Naive thymus-derived CD8-positive, alpha-beta T cell (primary cell): ENCODE measurements at places on chromosomes 1 and 21. TPM values are rescaled to one million over a fixed set of nuclear protein-coding genes. Genes with fewer than 3 reads are reported as not detected.

DNA sequence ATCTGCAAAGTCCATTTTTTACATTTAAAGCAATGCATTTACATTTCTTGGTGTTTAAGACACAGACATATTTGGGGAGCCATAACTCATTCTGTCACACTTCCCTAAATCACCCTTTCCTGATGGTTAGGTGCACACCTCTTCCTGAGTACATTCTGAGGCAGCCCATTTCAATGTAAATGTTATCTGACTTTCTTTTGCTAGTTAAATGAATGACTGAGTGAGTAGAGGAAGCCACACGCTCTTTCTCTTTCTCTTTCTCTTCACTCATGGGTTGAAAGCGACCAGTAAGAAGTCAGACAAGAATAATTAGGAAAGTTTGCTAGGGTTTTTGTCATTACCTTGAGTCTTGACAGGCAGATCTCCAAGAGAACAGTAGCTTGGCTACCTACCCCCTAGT is 143.1 kb downstream of the S1PR1 start:
- DNase-seq: no peak

- peak; percentile 46 for DNase-seq
Measured at GRCh38 chr1:17494114-17494729, 45.3 kb upstream of the ARHGEF10L start.

GRCh38 chr1:18828224-18828623 is 31.2 kb downstream of the TAS1R2 start:
- DNase-seq: no peak

DNA sequence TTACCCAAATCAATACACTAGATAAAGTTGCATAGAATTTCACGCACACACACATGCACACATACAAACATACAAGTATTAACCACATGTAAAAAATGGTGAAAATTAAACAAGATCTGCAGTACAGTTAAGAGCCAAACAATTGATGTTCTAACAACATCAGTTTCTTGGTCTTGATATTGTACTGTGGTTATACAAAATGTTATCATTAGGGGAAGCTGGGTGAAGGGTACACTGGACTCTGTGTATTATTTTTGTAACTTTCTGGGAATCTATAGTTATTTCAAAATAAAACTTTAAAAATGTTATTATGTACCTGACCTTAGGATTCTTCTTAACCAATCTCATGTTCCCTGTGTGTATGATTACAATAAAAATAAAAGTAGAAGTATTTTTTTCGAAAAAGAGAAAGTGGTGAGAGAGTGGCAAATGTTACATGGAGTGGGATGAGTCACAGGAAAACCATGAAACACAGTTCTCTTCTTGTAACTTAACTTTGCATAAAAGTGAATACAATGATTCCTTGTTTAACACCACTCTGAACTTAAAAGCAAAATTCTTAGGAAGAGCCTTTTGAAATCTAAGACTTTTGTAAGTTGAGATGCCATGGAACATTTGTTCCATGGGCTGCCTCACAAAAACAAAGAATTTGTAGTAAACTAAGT is 101.6 kb upstream of the RUNX1 start:
- DNase-seq: no peak

DNA sequence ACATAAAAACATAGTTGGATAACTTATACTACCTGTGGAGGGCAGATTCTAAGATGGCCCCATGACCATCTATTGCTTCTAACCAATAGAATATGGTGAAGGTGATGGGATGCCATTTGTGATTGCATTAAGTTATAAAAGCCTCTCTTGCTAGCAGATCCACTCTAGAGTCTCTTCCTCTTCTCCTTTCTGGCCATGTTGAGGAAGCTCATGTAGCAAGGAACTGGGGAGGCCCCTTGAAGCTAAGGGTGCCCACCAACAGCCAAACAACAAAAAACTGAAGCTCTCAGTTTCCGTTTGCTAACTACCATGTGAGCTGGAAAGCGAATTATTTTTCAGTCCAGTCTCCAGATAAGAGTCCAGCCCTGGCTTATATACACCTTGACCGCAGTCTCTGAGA is 16.0 kb upstream of the AGO1 start:
- no peak for DNase-seq

- DNase-seq: no peak
Measured at GRCh38 chr1:5239911-5240310, 585.5 kb downstream of the AJAP1 start.

DNA sequence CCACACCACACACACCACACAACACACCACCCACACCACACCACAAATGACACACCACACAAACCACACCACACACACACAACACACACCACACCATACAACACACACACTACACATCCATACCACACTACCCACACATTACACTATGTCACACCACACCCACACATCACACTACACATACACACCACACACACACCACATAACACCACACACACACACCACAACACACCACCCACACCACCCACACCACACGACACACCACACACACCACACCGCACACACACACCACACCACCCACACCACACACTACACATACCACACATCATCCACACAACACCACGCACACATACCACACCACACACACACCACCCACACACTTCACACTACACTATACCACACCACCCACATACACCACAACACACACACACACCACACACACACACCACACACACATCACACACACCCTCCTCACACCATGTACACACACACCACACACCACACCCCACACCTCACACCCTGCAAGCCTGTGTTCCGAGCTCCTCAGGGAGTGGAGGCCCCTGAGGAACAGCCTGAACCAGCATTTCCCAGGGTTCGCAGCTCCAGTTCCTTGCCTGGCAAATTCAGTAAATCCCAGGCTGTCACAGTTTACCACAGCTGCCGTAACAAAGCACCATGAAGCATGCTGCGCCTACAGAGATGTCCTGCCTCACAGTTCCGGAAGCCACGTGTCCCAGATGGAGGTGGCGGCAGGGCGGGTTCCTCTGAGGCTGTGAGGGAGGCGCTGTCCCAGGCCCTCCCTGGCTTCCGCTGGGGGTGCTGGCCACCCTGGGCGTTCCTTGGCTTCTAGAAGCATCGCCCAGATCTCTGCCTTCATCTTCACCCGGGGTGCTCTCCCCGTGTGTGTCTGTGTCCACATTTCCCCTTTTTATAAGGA is 69.8 kb upstream of the ATP5PO start:
- DNase-seq: no peak

GRCh38 chr21:42570841-42571387 is 57.3 kb downstream of the SLC37A1 start:
- no peak for DNase-seq

DNA sequence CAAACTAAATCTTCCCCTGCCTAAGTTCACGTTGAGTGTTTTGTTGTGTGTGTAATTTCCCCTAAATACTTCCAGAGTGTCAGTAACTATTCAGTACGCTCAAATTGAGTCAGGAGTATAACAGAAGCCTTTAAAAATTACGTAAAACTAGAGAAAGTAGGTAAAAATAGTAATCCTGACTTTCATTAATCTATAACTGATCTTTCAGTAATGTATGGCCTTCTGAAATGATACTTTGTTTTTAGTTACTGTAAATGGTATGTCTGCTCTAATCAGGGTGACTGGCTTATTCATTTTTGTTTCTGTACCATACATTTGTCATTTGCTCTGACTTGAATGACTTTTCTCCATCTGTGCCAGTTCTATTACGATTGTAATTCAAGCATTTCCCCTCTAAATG is 29.4 kb downstream of the MIER1 start:
- DNase-seq: no peak

DNA sequence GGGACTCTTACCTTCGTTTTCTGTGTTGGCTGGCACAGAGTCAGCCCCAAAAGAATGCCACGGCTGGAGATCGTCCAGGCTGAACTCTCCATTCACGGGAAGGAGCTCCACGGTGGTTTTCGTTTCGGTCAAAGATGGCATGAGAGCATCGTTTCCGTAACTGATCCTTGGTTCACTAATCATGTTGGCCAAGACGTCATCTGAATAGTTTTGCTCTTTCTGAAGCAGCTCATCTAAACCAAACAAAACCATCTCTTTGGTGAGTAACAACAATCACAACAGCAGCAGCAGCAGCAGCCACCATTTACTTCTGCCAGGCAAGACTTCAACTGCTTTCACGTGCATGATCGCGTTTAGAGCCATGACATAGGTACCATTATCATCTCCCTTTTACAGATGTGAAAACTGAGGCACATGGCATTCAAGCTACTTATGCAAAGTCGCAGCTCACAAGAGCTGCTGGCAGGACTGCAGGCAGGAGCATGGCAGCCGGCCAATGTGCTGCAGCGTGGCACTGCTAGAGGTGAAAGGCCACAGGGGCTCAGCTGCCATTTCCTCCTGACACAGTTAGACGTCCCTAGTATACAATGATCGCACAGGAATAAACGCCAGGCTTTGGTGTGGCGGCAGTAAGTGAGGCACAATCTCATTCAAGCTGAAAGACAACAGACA is 177.1 kb downstream of the GABPA start:
- DNase-seq: no peak

- no peak for DNase-seq
Measured at GRCh38 chr1:205936311-205936710, 6.9 kb downstream of the SLC26A9 start.

- no peak for DNase-seq
Measured at GRCh38 chr21:20760221-20760620, 238.0 kb upstream of the NCAM2 start.

- no peak for DNase-seq
Measured at GRCh38 chr1:6521536-6521935, 30.1 kb upstream of the PLEKHG5 start.

DNA sequence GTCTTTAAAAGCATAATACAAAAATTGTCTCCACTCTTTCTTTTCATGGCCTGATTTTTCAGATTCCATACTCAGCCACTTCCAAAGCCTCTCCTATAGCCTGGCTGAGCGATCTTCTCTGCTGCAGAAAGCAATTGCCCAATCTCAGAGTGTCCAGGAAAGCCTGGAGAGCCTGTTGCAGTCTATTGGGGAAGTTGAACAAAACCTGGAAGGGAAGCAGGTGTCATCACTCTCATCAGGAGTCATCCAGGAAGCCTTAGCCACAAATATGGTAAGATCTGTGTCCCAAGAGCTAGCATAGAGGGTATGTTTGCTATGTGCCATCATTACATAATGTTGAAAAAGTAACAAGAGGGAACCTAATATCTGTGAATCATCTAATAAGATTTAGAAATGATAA is 130.7 kb upstream of the BMP8A start:
- no peak for DNase-seq

GRCh38 chr1:5680600-5680999 is 311.6 kb downstream of the NPHP4 start:
- no peak for DNase-seq

GRCh38 chr1:214402613-214403083 is 121.7 kb downstream of the SMYD2 start:
- DNase-seq: no peak

DNA sequence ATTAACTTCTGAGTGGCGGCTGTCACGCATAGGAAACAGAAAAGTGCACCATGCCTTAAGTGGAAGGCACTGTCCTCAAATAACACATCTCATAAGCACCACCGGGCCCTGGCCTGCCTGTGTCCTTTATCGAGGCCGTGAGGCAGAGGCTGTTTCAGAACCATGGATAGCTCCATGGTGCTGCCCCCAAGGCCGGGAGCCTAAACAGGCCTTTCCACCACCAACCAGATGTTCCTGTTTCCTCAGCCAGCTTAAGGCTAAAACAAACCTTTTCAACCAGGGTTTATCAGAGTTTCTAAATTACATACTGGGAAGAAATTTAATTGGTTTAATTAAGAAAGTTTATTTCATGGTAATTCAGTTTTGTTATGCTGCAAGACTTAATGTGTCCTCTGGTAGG is 114.4 kb downstream of the DMRTA2 start:
- DNase-seq: no peak

GRCh38 chr1:16922466-16922865 is 735 bp downstream of the CROCC start:
- DNase-seq: no peak

DNA sequence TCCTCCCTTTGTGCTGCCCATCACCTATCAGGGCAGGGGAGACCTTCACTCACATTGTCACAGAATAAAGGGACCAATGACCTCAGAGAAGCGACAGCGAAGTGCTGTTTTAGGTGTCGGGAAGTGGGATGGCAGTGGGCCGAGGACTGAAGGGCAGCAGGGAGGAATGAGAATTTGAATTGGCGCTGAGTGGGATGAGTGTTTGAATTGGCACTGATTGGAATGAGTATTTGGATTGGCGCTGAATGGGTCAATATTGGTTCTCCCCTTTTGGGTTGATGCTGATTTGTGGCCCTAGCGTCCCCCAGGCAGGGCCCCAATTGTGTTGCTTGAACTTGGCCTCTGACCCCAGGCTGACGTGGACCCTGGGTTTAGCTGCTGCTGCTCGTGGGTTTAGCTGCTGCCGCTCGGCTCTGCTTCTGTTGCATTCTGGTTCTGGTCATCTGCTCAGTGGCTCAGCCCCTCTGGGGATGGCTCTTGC is 12.4 kb upstream of the UMODL1 start:
- no peak for DNase-seq

DNA sequence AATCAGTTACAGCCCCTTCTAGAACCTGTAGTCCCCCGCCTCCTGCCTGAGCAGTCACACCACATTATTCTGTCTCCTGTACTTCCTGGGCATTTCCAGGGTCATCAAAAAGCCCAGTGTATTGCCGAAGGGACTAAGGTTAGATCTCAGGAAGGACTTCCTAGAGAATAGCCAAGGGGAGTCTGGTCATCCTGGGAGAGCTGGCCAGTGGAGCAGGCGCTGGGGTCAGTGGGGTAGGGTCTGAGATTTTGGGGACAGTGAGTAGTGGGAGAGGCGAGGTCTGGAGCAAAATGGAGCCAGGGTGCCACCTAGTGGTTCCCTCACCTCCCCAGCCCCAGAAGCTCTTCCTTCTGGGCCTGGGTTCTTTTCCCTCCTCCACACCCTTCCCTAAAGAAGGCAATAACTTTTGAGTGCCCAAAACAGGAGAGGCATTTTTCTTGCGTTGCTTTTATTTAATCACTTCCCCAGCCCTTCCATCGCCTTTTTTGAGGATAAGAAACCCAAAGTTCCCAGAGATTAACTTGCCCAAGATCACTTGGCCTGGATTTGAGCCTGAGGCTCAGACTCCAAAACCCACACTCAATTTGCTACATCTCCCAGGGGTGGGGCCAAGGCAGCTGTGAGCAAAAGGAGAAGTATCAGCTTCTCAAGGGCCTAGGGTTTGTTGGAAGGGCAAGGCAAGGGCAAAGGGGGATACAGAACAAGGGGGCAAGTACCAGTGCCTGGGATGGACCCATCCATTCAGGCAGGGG is 7.3 kb upstream of the PMVK start:
- peak; percentile 35 for DNase-seq

- no peak for DNase-seq
Measured at GRCh38 chr1:7690076-7690475, 81.0 kb upstream of the VAMP3 start.

KCNQ4 gene
- 0.18 TPM for total RNA-seq

REN gene
- total RNA-seq: not detected

KLHL17 gene
- total RNA-seq: 37.4 TPM

SHISA4 gene
- total RNA-seq: 0.77 TPM

RCSD1 gene
- 149 TPM for total RNA-seq

RIPPLY3 gene
- not detected for total RNA-seq

ZNF683 gene
- 2.1 TPM for total RNA-seq

FAM167B gene
- 1.5 TPM for total RNA-seq

DENND2C gene
- 2.3 TPM for total RNA-seq

MTHFR gene
- total RNA-seq: 63.9 TPM
